ENCODE measurements at places on chromosomes 12 and 14.

GRCh38 chr12:106885026-106885425, 70.7 kb upstream of the TMEM263 start:
- no peak for DNase-seq

GRCh38 chr12:126936181-126936851, 1330.7 kb upstream of the TMEM132C start:
- DNase-seq = peak; percentile 24

- peak; percentile 21 for DNase-seq
Observed at GRCh38 chr14:34872822-34873588, 2.2 kb downstream of the BAZ1A start.

- peak; percentile 95 for DNase-seq
Observed at GRCh38 chr14:94110552-94111181, at the start of gene IFI27. IFI27 (plus strand) TSS chr14:94110736.

DNA sequence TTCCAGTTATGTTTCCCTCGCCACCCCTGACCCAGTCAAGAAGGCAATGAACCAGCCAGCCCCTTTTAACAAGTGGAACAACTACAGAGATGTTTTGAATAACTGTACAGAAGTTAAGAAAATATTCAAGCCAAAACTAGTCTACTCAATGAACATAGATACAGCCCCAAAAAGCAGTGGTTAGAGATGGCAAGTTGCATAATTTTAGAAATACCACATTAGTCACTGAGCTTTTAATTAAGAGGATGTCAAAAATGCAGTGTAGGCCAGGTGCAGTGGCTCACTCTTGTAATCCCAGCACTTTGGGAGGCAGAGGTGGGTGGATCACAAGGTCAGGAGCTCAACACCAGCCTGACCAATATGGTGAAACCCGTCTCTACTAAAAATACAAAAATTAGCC, 27.2 kb downstream of the PROX2 start:
- no peak for DNase-seq

GRCh38 chr14:53924753-53925152, 31.9 kb downstream of the BMP4 start:
- DNase-seq = peak; percentile 94

DNA sequence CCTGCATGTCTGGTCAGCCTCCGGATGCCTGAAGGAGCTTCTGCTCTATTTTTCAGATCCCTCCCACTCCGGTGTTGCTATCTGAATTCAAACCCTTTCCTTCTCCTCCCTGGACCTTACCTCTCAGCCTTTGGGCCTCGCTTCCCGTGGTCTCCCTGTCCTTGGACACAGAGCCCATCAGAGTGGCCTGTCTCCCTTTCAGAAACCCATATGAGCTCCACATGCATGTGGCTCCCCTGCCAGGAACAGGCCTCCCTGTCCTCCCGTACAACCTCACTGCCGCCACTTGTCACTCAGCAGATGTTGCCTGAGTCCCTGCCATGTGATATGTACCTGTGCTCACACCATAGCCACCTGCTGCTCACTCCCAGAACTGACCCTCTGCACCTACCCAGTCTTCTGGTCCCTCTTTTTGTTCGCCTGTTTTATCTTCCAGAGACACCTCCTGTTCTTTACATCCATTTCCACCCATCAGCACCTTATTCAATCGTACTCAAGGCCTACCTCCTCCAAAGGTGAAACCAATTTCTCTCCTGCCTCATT, 182.5 kb downstream of the ZFP36L1 start:
- no peak for DNase-seq

GRCh38 chr14:21061347-21061668, 3.7 kb downstream of the RNASE8 start:
- DNase-seq = no peak

GRCh38 chr12:27003421-27004381, 10.5 kb downstream of the TM7SF3 start:
- no peak for DNase-seq

DNA sequence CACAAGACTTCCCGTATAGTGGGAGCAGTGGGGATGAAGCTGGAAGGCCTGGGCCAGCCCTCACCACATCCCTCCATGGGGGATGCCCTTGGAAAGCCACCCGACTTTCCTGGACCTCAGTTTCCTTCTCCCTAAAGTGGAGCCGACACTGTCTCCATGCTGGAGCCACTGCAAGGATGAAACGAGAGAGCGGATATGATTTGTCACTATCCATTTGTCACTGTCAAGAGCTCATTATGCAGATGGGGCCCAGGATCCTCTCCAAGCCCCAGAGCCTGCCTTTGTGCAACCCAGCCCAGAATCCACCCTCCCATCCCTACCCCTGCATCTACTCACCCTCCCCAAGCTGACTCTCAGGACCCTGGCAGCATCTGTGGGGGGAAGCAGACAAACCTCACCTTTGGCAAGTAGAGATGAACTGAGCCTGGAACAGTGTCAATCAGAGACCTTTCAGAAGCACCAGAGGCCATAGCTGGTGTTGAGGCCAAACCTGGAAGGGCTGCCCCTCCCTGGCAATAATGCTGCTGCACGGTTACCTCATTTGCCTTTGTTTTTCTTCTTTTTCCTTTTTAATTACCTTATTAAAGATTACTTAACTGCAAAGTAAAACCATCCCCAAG, 287.7 kb upstream of the RTL1 start:
- DNase-seq = no peak

- DNase-seq = no peak
Observed at GRCh38 chr12:111352296-111352993, 16.4 kb downstream of the PHETA1 start.

- DNase-seq = peak; percentile 38
Observed at GRCh38 chr14:94769391-94770250, at the start of gene GSC. GSC (minus strand) TSS chr14:94770113; CDS start chr14:94770015, 98 bp downstream.

- DNase-seq = no peak
Observed at GRCh38 chr12:34605955-34606748, 583.9 kb downstream of the ALG10 start.

DNA sequence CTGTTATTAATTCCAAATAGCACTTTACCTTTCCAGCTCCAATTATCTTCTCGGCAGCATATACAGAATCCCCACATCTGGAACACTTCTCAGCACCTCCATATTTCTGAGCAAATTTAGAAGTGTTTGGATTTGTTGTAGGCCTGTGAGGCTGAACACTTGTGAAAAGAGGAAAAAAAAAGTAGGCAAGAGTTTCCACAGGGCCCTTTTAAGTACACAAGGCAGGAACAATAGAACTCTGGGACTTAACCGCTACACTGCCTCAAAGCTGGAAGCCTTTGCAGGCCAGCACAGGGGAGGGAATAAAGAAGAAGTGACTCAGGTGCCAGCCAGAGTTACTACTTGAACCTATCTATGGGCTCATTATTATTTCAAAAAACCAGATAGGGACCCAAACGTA, 18.6 kb downstream of the CSRP2 start:
- DNase-seq = no peak

- no peak for DNase-seq
Observed at GRCh38 chr12:19451196-19451595, 11.9 kb downstream of the AEBP2 start.

Data from EL (cell line).